ENCODE measurements at places on chromosomes 11 and 22.

GRCh38 chr11:61384271-61385242 is 7.8 kb upstream of the TMEM216 start:
- no peak for DNase-seq

GRCh38 chr11:62132689-62133293 is 9.0 kb downstream of the INCENP start:
- no peak for DNase-seq

GRCh38 chr11:74646954-74647353 is 54.6 kb downstream of the POLD3 start:
- DNase-seq, result no peak

DNA sequence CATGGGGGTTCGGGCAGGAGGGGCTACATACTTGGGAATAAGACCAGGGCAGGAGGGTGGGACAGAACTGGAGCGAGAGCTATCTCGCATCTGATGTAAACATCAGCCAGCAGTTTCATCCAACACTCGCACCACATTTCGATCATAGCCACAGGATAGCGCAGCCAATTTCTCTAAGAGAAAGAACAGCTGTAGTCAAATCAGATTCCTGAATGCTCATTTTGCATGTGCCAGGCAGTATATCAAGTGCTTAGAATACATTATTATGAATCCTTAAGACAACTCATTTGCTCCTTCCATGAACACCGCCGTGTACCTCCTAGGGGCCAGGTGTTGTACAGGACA is 14.5 kb downstream of the DGCR2 start:
- no peak for DNase-seq

DNA sequence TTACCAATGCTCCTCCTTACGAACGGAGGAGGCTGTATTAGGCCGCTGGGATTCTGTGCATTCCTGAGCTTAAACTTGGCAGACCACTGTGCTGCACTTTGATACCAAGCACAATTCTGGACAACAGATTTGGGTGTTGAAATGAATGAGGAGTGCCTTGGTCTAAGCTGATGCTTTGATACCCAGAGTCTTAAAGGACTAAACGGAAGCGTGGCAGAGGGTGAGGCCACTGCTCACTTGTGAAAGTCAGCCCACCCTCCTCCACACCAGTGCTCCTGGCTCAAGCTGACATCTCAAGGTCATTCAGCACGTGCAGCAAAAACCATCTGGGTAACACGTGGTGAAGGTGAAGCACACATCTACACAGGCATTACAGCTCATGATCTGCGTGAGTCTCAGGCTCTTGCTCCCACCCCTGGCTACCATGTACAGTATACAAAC is 85.9 kb downstream of the MICAL3 start:
- DNase-seq, result no peak

DNA sequence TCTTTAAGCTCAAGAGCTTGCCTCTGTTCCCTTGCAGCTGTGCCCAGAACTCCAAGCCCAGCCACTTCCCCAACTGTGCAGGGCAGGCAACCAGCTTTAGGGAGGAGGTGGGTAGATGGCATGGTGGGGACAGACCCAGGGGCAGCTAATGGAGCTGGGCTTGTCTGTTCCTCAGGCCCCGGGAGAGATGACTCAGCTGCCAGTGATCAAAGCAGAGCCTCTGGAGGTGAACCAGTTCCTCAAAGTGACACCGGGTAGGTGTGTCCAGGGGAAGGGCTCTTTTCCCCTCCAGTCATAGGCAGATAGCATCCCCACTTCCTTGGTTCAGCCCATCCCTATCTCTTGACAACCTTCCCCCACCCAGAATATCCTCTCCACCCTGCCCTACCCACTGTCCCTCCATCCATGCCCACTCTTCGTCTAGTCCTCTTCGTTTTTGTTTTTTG is 32.4 kb downstream of the CREB3L1 start:
- peak; percentile 75 for DNase-seq

GRCh38 chr22:22070371-22070824 is 87.8 kb upstream of the TOP3B start:
- DNase-seq, result no peak

GRCh38 chr11:92787638-92788037 is 181.8 kb upstream of the MTNR1B start:
- DNase-seq, result no peak

GRCh38 chr11:3196161-3197043 is 22.2 kb downstream of the MRGPRG start:
- no peak for DNase-seq

DNA sequence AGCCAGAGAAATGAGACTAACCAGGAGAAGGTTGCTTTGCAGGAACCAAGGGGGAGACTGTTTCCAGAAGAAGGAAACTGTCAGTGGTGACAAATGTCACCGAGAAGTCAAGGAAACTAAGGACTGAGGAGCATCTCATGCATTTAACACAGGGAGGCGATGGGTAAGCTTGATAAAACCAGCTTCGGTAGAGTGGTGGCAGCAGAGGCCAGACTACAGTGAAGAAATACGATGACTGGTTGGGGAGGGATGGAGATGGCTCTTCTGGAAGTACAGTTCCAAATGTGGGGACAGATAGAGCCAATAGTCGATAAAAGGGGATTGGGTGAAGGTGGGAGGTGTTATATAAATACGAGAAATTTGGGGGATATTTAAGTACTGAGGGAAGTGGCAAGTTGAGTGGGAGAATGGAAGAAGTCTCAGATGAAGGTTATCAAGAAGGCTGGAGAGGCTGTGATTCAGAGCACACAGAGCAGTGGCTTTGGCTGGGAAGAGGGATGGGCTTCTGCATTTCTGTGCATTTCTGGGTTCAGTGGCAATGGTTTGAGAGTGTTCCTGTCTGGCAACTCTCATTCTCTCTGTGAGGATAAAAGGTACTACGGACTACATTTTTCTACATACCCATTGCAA is 29.2 kb downstream of the SC5D start:
- peak; percentile 60 for DNase-seq

DNA sequence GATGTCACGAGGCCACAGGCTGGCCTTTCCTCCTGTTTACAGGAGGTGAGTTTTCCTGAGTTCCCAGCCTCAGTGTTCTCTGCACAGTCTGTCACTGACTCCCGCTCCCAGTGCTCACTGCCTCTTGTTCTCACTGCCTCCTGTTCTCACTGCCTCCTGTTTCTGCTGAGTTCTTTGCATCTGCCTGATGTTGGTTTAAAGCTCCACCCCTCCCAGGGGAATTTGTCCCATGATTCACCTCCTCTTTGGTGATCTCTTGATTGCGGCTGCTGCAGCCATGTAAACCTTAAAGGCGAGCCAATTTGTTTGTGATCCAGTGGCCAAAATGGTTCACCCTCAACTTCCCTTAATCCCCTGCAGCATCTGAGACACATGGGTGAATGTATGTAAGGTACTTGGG is 6.0 kb upstream of the TUBA8 start:
- no peak for DNase-seq

GRCh38 chr11:34669458-34669857 is 48.6 kb downstream of the EHF start:
- DNase-seq, result no peak

- DNase-seq, result peak; percentile 87
These were observed 3.5 kb downstream of the PHLDB1 start for GRCh38 chr11:118610773-118611432.

DNA sequence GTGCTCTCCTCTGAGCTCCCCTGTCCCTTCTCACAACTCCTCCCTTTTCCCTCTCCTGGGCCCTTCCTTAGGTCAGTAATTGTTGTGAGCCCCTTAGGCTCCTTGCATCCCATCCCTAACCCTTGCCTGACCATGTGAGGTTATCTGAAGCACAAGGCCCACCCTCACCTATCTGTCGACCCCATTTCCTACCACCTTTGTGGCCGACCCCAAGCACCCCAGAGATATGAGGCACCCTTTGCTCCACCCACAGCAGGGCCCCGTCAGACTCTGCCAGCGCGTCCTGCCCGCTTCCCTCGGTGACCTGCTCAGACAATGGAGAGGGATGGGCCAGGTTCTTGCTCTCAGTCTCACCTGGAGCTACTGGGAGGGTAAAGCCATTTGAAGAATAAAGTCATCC is 1.3 kb downstream of the GNG3 start:
- no peak for DNase-seq

- DNase-seq, result no peak
These were observed 49.3 kb downstream of the SCUBE1 start for GRCh38 chr22:43293655-43294392.

DNA sequence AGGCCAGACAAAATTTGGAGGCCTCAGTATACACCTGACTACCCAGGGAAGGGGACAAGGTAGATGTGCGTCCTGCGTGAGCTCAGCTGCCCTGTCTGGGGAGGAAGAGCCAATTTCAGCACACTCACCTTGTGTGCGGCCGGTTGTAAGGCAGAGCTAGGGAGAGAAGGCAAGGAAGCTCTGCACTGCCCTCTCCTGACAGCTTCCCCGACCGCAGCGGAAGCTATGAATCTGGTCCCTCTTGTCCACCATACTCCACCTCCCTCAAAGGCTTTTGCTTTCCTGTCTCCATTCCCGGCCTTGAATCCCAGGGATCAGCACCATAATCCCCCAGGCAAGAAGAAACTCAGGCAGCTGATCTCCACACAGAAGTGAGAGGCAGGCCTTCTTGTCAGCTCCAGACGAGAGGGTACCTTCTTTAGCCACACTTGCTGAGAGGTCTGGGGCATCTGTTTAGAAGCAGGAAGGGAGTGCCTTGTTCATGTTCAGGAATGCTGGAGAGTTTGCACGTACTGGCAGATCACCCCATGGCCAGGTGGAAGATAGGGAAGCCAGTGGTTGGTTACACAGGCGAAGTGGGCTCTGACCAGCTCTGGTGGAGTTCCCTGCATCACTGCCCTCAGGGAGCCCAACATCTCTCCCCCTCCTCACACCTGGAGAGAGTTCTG is 62.5 kb downstream of the FEZ1 start:
- DNase-seq, result peak; percentile 52

DNA sequence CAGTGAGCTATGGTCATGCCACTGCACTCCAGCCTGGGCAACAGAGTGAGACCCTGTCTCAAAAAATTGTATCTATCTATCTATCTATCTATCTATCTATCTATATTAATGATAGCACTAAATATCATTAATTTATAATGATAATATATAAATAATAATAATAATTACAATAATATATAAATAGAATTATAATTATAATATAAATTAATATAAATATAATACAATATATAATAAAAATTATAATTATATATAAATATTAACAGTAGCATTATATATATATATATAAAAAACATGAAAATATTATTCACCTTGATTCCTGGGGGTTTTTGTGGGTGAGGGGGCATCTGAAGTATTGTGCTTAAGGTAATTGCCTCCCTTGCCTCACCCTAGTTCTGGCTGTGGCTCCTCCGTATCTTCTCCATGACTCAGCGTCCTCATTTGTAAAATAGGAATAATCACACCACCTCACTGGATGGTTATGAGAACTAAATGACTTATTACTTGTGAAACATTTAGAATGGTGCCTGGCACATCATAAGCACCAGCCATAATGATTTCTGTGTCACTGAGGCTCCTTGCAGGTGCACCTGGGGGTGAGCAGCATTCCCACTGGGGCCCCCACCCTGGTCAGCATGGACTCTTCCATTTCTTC is 18.8 kb downstream of the RASD2 start:
- DNase-seq, result no peak

DNA sequence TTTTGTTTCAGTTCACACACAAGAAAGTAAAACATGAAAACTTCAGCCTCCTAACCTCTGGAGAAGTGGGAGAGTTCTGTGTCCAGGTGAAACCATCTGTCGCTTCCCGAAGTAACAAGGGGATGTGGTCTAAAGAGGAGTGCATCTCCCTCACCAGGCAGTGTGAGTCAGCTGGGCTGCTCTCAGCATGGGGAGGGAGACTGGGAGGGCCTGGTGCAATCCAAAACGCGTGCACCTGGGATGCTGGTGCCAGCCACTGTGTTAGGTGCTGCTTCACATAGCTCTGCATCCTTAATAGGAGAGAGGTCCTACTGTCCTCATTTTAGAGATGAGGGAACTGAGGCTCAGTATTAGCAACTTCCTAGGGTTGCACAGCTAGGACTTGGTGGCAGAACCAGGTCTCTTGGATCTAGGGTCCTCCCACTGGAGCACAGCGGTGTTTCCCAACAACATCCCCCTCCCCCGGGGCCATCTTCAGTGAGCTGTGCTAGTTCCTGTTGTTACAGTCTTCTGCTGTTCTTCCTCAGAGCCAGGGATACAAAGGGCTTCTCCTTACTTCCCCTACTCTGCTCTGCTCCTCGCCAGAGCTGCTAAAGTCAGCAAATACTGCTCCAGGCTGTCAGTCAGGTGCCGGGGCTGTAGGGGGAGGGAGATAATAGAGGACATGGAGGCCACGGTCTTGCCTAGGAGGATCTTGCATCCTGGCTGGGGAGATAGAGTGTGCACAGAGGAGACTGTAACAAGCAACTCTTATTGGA is 8.0 kb downstream of the IL10RA start:
- no peak for DNase-seq

DNA sequence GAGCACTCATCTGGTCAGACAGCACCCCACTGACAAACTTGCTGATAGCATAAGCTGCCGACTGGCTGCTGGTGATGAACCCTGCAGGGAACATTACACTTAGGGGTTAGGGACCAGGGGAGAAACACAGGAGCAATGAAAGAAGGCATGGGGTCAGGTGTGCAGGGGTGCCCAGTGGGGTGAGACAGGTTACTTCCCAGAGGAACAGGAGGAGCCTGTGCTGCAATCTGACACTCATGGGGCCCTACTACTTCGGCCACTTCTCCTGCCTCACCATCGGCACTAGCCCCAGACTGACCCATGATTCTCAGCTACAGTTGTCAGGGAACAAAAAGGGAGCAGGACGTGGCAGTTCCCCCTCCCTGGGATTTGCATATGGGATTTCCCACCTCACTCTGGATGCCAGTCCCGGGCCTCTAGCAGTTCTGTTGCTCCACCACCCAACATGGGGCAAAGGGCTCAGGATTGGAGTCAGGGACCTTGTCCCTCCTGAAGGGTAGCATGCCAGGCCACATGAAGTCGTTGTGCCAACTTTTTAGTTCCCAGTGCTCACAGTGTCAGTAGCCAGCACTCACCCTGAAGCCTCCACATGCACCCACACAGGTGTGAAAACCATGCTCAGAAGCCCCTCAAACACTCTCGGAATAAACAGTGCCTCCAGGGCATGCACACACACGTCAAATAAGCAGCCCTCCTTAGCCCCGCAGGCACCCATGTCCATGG is 2.2 kb downstream of the SLC37A4 start:
- no peak for DNase-seq

- DNase-seq, result peak; percentile 59
These were observed 1.5 kb downstream of the ANO9 start for GRCh38 chr11:440065-441042.

DNA sequence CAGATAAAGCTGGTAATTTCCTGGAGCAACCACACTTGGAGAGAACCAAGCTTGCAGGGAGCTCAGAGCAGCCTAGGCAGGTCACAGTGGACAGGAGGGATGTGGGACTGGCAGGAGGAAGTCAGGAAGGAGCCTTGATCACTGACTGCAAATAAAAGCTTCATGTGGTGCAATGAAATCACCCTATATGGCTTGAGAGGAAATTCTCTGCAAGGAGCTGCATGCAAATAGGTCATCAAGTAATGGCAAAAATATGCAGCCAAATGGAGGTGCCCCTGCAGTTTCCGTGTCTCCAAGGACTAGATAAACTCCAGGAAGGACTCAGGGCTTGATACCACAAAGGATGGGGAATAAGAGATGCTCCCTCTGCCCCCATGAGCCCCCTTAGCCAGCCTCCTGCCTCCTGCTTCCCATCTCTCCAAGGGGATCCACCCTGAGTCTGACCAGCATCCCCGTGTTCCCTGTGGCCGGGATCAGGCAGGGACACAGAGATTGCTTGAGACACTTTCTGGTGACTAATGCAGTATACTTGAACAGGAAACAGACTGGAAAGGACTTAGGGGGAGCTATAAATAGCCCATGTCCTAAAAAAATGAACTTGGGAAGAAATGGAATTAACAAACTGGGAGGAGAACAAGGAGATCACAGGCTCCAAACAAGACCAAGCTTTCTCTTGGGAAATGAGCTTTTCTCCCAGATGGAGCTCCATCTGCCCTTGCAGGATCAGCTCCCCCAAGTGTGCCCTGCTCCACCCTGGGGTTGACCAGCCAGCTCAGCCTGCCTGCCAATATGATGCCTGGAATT is 23.9 kb upstream of the MICAL2 start:
- no peak for DNase-seq
